ENCODE measurements at places on chromosomes 6 and 20.

GRCh38 chr6:13952101-13952500 lies 27.3 kb downstream of the RNF182 start:
- no peak for DNase-seq

- DNase-seq = no peak
Measured at GRCh38 chr20:52971498-52972189, 514 bp upstream of the TSHZ2 start.

- DNase-seq = no peak
Measured at GRCh38 chr20:12054556-12054955, 136.9 kb downstream of the BTBD3 start.

GRCh38 chr20:33280000-33280680 lies 2.9 kb upstream of the BPIFB1 start:
- DNase-seq = no peak

GRCh38 chr6:140854318-140854717 lies 1278.4 kb upstream of the GJE1 start:
- no peak for DNase-seq

DNA sequence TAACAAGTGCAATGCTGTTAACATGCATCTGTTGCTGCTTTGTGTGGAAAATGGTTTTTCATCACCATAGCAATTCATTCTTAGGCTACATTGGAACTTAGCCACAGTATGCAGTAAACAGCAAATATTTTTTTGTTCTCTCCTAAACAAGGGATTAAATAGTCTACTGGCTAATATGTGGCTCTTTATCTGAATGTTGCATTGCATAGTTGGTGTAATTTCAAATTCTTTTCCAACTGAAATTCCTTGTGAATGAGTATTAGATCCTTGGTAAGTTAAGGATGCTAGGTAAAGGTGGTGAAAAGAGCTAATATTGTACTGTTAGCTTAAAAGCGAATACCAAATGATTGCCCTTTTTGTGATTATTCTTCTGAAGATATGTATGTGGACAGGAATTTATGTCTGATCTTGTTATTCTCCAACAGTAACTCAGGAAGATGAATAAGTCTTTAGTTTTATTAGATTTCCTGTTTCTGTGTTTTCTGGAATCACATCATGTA lies 958 bp downstream of the MLIP start:
- no peak for DNase-seq

- no peak for DNase-seq
Measured at GRCh38 chr6:55016261-55016660, 158.1 kb upstream of the HCRTR2 start.

GRCh38 chr20:51636123-51636522 lies 93.6 kb upstream of the NFATC2 start:
- no peak for DNase-seq

DNA sequence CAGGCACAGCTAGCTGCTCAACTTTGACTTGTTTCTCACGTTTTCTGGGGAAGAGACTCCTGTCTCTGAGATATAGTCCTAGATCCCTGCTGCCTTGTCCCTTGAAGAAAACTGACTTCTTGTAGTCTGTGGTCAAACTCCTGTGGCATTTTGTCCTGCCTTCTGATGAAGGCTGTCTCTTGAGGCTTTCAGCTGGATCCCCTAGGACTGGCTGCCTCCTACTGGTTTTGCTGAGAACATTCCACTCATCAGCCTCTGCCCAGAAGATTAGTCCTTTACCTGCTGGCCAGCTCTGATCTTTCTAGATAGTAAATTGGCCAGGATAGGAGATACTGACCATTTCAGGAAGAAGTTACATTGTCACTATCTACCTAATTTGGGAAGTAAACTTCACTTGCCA lies 71.9 kb upstream of the CNR1 start:
- DNase-seq = no peak

DNA sequence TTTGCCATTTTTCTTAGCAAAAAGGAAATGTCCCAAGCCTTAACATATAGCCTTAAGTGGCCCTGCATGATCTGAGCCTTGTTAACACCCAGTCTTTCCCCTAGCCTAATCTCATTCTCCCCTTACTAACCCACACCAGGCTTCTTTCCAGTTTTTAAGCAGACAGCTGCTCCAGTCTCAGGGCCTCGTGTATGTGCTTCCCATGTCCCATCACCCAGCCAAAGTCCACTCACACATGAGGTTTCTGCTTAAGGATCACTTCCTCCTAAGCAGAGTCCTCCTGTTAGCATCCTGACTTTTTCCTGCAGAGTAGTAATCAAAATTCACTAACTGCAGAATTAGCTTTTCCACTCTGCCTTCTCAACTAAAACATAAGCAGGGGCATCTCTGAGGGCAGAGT lies 96.1 kb downstream of the SMLR1 start:
- DNase-seq = no peak

DNA sequence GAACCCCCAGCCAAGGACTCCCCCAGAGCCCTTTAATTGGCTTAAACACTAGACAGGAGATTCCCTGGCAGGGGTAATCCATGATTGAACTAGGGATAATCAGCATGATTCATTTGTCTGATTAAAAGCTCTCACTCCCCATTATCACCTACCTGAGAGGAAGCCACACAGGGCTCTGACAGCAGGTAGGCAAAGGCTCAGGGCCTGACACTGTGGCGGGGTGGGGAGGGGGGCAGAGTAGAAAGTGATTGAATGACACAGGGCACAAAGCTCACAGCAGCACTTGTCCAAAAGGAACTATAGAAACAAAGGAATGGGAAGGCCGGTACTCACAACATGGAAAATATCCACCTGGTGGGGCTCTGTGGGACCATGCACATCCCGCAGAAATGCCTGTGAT lies 231.6 kb downstream of the MAFB start:
- no peak for DNase-seq

DNA sequence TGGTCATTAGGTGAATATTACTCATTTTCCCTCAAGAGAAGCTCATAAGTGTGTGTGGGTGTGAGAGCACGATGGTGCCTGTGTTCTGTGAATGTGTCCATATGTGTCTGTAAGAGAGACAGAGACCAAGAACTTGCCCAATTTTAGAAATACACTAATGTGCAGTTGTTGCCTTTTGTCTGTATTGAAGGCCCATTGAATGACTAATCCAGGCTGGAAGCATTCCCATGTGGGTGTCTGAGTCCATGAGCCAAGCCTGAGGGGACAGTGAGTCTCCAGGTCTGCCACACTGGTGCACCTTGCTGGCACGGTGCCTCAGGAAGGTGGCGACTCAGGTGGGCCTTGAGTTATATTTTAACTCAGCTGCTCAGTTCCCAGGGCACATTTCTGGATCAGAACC lies 25.5 kb upstream of the ASXL1 start:
- no peak for DNase-seq

- DNase-seq = no peak
Measured at GRCh38 chr20:35831971-35832370, 60.2 kb downstream of the PHF20 start.

GRCh38 chr6:118876814-118877213 lies 17.1 kb upstream of the ASF1A start:
- no peak for DNase-seq

GRCh38 chr6:43228951-43229802 lies at the start of gene DNPH1:
Gene DNPH1, minus strand, starts transcription at chr6:43229481. Its CDS starts 25 bp downstream, at chr6:43229456.
- DNase-seq = peak; percentile 72

DNA sequence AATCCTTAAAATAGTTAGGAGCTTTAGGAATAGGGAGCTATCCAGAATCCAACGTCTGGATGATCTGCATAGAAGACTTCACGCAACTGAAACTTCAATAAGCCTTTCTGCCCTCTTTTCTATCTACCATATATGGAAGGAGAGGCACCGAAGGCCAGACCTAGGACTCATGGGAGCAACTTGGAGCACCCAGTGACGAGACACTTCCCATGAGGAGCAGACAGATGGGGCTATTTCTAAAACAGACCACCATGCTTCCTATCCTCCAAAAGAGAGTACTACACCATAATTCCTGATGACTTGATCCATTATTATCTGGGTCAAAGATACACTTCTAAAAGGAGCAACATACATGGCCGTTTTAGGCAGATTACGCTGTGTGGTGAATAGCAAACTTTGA lies 6.0 kb downstream of the RPP40 start:
- no peak for DNase-seq

DNA sequence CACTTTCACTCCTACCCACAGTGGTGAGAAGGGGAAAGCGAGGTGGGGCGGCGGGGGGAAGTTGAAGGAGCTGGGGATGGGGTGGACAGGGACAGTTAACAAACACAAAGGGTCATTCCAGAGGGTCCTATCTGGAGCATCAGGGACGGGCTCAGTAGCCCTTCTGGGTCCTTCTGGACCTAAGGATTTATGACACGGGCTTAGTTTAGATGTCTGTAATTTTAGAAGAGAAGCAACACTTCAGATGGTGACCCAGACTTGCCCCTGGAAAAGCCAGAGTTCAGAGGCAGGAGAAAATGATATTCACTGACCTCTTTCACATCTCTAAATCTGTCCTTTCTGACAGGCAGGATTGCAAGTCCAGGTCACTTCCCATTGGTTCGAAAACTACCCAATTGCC lies 36.3 kb downstream of the PDE10A start:
- DNase-seq = no peak

DNA sequence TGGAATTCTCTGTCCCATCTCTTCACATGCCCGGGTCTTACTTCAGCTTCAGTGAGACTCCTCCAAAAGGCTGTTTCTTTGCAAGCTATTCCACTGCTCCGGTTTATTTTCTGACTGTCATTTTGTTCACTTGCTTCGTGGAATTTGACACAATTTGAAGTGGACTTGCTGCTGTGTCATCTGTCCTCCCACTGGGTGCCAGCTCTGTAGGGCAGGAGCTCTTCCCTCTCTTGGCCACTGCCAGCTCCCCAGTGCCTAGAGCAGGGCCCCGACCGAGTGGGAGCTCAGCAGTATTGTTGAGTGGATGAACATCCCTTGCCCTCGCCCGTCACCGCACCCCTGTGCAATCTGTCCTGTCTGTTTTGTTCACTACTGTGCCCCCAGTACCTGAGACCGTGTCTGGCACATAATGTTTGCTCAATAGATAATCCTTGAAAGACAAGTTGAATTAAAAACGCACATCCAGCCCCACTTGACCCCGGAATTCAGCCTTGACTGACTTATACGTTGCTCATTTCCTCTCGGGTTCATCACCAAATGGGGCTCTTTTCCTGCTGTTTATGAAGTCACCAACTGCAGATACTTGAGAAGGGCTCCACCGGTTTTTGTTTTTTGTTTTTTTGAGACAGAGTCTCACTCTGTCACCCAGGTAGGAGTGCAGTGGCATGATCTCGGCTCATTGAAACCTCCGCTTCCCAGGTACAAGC lies 170.3 kb upstream of the KCNG1 start:
- DNase-seq = no peak

GRCh38 chr6:83055366-83055964 lies 10.2 kb downstream of the UBE3D start:
- DNase-seq = no peak

DNA sequence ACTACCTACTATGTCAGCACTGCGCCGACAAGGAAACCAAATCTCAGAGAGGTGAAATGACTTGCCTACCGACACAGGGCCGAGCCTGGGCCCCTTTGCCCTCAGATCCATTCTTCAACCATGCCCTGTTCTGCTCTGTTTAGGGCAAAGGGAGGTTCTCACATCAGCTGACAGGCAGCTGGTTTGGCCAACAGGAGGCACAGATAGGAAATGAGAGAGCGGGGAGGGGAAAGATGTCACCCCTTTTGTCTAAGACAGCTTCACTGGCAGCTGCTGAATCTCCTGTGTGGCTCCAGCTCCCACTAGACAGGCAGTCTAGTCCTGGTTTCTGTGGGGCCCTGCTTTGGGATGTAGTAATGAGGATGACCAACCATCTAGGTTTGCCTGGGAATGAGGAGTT lies 158.7 kb downstream of the TMEM200A start:
- DNase-seq = no peak

DNA sequence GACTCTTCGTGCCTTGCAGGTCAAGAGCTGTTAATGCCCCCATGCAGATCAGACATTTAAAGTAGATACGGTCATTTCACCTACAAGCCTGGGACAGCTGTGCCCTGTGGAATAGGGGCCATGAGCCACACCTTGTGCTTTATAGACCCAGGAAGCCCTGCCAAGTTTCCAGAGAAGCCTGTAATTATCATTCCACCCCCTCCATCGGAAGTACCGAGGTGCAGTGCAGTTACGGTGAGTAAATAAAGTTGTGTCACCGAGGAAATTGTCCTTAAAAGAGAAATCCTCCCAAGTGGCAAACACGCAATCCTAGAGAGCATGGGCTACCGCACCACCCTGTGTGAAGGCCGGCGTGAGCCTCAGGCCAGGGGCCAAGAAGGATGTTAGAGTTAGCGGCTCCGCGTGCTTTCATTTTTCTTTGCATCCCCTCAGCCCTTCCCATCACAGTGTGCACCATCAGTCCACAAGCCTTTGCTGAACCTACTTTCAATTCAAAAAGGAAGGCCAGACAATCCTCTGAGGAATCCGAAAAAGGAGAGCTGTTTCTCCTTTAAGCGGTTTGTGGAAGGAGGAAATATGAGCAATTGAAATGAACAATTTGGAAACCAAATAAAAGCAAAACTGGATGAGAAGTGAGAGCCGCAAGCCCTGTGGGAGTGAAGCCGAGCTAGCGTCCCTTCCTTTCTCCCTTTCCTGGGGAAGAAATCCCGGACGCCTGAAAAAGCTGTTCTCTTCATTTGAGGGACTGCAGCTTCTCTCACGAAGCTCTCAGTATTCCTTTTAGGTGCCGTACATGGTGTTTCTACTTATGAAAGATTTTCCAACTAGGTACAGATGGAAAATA lies 183.3 kb upstream of the PDE10A start:
- no peak for DNase-seq

DNA sequence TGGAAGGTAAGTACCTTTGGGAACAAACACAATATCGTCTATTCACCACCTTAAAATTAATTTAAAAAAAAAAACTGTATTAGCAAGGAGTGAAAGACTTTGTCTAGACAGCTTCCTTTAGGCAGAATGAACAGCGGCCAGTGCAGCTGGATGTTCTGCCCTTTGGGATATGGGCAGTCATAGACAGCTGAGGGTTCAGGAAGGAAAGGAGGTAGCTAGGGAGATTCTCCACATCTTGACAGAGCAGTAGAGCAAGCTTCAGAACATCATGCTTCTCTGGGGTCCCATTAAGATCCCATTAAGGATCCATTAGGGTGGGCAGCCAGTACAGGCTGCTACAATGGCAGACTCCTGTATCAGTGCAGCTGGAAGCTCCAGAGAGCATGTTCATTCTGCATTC lies 46.5 kb upstream of the PLCB4 start:
- DNase-seq = no peak

- DNase-seq = no peak
Measured at GRCh38 chr6:25192590-25193459, 86.3 kb upstream of the CARMIL1 start.

- DNase-seq = no peak
Measured at GRCh38 chr6:6004390-6004995, 2.2 kb downstream of the NRN1 start.

DNA sequence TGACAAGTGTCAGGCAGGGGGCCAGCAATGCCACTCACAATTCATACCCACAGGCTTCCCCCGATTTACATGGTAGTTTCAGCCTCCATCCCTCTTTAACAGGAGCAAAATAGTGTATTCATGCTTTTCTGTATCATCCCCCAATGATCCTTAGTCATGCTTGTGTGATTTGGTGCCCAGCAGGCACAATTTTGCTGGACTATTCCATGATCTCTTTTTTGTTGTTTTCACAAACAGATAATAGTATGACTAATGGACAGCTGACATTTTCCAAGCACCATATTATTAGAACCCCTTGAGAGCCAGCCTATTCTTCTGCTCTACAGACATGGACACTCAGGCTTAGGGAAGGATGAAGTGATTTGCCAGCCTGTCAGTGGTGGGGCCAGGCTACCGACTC lies 128.2 kb upstream of the RIPOR2 start:
- no peak for DNase-seq

GRCh38 chr6:150723857-150724256 lies 124.2 kb downstream of the PLEKHG1 start:
- no peak for DNase-seq
